ENCODE measurements at places on chromosomes 3 and 15. TPM values are rescaled to one million over a fixed set of nuclear protein-coding genes. Genes with fewer than 3 reads are reported as not detected.

The PLCH1 gene
- total RNA-seq: under 0.01 TPM

The CCDC54 gene
- total RNA-seq: not detected

The MRPS11 gene
- total RNA-seq: 36.7 TPM

The GOLGA8O gene
- total RNA-seq: 0.24 TPM

The GPR62 gene
- total RNA-seq: 0.08 TPM

The CYP1A2 gene
- total RNA-seq: not detected

The SLC6A20 gene
- not detected for total RNA-seq

The SYNM gene
- total RNA-seq: 0.65 TPM

The SLC15A2 gene
- total RNA-seq: under 0.01 TPM

The SACM1L gene
- 13.6 TPM for total RNA-seq

The SLC9A9 gene
- total RNA-seq: 5.3 TPM

The HDC gene
- not detected for total RNA-seq

The DUOXA2 gene
- total RNA-seq: not detected

The TRIM71 gene
- not detected for total RNA-seq

The ZMYND10 gene
- 0.48 TPM for total RNA-seq

The TRPC1 gene
- total RNA-seq: 12.5 TPM

The HYAL1 gene
- 4.5 TPM for total RNA-seq

The PLS1 gene
- total RNA-seq: 0.96 TPM

The PLSCR4 gene
- 20.6 TPM for total RNA-seq

The PAK6 gene
- not detected for total RNA-seq

All from epithelial cell of alveolus of lung (primary cell).